ENCODE measurements at places on chromosomes 3 and 15.
A peak's percentile ranks its signal among the peaks of the same experiment; 100 is the strongest.

- DNase-seq = peak; percentile 69
Measured at GRCh38 chr15:80776420-80777045, 2.6 kb upstream of the CEMIP start.

- no peak for DNase-seq
Measured at GRCh38 chr3:23294770-23295387, 91.8 kb downstream of the UBE2E2 start.

DNA sequence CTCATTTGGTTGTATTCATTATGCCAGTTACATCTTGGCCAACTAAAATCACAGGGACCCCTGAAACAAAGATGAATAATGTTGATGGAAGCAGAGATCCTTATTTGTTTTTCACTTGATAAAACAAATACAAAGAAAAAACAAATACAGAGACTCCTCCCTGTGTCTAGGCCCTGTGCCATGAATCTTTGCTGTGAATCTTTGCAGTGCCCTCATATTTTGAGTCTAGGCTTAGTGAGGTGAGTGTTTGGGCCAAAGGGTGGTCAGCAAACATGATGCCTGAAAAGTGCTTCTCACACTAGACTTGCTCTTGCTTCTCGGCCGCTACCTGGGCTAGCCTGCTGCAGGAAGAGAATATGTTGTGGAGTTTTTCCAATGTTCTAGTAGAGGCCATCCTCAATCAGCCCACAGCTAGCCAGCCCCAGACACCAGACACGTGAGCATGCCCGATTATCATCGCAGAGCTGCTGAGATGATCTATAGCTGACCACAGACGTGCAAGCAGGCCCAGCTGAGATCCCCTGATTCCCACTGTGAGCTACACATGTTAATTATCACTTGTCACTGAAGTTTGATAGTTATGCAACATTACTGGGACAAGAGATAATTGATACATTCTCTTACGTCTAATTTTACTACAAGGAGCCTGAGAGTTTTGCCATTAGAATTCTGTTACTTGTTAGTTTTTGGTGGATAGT is 191.4 kb downstream of the THRB start:
- DNase-seq = no peak

- DNase-seq = no peak
Measured at GRCh38 chr3:58287354-58287753, 18.7 kb upstream of the RPP14 start.

GRCh38 chr3:163785693-163786092 is 1292.6 kb downstream of the SI start:
- no peak for DNase-seq

DNA sequence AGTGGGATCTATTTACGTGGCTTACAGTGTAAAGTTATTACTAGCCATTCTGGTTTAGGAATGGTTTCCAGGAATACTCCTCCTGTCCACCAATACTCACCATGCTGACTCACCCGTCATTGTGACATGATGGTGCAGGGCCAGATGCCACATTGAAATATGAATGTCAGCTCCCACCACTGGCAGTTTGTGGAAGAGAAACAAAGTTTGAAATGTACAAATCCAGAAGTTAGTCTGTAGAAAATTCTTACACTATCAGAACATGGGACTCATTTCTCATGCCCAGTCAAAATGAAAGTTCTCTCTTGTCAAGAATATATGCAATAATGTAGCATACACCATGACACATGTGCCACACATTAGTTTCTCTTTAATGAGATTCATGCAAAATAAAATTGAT is 14.4 kb upstream of the TSPAN3 start:
- no peak for DNase-seq

GRCh38 chr15:85125056-85125661 is 143.5 kb downstream of the PDE8A start:
- no peak for DNase-seq

GRCh38 chr3:25362118-25362517 is 65.9 kb upstream of the RARB start:
- DNase-seq = no peak

DNA sequence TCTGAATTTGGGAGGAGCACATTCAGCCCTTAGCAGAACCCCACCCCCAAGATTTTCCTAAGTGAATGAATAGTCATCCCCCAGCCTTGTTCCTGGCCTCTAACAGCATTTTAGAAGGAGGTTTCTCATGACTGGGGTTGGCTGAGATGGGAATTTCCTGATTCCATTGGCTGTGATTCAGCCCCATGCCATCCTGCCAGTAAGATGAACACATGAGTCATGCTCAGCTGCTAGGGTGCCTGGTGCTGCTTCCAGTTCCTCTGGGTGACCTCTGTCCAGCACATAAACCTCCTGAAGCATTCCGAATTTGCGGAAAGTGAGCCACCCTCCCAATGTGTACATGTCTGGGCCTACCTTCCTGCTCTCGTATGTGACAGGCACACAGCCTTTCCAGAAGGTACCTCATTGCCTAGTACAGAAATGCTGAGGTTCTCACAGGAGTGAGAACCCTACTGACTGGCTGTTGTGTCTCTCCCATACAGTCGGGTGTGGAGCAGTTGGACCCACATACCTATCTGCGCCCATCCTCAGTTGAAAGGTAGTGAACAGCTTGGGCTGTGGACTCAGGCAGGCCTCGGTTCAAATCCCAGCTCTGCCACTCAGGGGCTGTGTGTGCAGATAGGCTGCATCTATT is 91.7 kb downstream of the APBA2 start:
- no peak for DNase-seq

DNA sequence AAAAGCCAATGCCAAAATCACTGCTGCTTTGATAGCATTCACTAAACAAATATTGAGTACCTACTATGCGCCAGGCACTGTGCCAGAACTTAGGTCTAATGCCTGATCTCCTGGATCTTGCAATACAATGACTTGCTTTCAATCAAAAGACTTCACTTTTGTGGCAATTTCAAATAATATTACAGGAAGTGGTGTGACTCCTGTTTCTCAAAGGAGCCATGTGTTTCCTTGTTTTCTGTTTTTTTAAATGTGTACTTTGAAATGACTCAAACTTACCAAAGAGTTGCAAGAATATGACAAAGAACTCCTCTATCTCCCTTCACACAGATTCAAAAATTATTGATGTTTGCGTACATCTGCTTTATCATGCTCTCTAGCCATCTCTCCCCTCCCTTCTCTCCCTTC is 18.3 kb downstream of the OSBPL10 start:
- no peak for DNase-seq

DNA sequence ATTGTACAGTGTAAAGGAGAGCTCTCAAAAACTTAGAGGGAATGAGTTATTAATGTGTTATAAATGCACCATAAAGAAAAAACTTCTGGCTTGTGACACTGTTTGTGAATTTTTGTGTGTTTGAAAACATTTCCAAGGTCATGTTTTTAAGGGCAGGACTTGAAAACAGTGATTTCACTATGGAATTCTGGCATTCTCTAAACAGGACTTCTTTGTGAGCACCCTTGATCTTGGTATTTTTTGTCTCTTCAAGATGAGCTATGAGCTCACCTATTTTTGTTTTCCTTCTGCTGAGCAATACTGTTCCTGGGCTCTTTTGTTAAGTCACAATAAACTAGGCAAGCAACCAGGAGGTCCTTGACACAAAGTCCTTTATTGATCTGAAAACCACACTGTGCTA is 284.4 kb downstream of the RBMS3 start:
- no peak for DNase-seq
